ENCODE measurements at places on chromosomes 7 and 10.

DNA sequence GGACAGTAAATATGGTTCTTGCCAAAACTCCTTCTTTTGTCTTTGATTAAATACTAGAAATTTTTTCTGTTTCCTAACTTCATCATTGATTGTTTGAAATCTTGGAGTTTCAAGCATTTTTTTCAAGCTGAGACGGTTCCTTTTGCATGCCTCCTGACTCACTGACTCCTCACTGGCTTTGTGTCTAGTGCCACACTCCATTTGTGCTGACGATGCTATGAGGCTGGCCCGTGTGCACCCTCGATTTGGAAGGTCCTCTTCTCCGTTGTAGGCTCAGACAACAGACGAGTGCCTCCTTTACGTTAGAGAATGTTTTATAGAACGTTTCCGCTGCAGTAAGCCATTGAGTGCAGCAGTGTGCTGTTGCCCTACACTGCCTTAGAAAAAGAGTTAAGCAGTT is 10.8 kb upstream of the CSGALNACT2 start:
- DNase-seq = no peak

DNA sequence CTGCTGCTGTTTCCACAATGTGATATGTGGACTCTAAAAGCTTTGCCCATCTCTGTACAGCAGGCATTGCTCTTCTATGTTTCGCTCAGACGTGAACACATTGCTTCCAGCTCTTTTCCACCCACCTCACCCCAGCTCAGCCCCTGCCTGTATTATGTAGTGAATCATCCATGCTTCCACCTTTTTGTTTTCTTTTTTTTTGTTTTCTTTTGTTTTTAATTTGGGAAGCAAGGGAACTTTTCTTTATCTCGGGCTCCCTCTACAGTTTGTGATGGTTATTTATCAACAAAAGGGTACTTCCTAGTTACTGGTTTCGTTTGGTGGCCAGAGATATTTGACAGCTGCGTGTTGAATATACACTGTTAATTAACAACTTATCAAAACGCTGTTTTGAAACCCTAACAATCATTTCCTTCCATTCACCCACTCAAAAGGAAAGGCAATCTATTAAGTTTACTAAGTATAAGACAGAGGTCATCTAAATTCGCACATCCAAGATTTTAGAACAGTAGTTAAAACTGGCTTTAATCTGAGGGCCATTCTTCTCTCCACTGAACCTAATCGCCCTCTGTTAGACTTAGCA is 127.9 kb upstream of the STK17A start:
- DNase-seq = peak; percentile 24

DNA sequence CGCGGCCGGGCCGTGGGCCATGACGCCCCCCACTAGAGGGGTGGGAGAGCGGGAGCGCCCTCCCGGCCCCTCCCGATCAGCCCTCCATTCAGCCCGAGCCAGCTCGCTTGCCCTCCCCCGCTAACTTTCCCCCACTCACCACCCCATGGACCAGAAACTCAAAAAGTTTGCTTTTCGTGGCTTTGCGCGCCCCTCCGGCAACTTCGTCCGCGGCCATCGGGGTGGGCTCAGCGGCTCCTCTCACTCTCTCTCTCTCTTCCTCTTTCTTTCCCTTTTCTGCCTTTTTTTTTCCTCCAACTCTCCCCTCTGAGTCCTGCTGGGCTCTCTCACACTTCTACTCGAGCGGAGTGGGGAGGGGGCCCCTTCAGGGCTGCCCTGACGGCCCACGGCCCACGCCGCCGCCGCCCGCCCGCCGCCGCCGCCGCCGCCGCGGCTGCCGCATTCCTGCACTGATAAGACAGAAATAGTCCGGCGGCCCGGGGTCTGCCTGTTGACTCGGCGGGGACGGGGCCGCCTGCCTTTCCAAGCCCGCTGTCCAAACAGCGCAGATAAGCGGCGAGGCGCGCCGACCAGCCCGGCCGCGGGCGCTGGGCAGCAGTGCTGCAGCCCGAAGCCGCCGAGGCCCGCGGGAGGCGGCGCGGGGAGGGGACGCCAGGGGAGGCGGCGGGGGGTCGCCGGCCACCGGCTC is at the start of gene SMARCD3:
TSS of gene SMARCD3 (minus strand) at position 349 of the 688 bp plus-strand sequence. CDS start at position 217, 132 bp downstream.
- no peak for DNase-seq

DNA sequence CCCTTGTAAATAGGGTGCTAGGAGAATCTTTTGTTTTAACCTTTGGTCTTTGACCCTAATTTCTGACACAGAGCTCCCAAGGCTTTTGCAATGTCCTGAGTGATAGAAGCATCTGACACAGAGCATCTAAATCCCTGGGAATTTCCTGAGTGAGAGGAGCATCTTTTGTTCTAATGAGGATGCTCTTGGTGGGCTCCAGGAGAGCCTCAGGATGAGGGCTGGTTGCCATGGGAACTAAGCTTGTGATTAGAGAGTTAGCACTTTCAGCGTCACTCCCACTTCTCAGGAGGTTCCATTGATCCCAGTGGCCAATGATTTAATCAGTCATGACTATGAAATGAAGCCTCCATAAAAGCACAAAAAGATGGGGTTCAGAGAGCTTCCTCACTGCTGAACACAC is 264.8 kb downstream of the KIF20B start:
- DNase-seq = no peak

DNA sequence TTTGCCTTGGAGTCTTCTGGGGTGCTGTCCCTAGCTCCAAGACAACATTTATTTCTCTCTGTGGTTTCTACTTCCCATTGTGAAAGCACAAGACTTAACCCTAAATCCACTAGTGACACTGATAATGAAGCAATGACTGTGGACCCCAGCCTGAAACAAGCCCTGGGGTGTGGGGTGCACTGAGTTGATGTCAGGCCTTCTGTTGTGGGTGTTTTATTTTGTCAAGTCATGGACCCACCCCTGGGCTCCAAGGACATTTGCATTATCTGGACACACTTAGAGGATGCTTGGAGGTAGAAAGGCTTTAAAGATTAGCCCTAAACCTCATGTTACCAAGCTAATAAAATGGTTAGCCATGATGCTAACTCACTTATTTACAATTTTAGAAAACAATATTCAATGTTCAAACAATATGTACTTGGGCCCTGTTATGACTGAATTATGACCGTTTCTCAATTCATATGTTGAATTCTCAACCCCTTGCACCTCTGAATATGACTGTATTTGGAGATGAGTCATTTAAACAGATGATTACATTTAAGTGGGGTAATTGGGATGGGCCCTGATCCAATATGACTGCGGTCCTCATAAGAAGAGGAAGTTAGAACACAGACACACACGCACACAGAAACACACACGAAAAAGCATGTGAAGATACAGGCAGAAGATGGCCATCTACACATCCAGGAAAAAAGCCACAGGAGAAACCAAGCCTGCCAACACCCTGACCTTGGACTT is 137.2 kb upstream of the IGFBP3 start:
- peak; percentile 75 for DNase-seq

DNA sequence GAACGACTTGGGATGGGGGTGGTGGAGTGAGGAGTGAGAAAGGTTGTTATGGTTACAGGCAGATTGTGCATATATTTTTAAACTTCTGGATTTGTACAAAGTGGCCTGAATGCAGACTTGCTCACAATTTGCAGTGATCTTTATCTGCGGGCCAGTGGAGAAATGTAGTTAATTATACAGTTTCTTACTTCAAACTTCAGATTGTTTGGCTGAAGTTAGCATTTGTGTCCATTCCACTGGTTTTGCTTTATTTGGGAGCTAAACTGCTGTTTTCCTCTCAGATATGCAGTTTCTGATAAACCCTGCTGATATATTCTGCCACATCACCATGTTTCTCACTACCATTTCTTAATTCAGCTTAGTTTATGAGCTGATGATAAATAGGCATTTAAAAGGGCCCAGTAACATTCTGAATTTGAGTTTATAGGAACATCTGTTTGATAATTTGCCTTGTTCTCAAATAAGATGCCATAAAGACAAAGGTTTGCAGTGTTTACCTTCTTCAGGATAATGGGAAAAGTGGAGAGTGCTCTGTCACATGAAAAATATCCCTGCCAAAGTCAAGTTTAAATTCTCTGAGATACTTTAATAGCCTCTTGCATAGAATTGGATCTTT is 170.1 kb downstream of the ST7 start:
- no peak for DNase-seq

DNA sequence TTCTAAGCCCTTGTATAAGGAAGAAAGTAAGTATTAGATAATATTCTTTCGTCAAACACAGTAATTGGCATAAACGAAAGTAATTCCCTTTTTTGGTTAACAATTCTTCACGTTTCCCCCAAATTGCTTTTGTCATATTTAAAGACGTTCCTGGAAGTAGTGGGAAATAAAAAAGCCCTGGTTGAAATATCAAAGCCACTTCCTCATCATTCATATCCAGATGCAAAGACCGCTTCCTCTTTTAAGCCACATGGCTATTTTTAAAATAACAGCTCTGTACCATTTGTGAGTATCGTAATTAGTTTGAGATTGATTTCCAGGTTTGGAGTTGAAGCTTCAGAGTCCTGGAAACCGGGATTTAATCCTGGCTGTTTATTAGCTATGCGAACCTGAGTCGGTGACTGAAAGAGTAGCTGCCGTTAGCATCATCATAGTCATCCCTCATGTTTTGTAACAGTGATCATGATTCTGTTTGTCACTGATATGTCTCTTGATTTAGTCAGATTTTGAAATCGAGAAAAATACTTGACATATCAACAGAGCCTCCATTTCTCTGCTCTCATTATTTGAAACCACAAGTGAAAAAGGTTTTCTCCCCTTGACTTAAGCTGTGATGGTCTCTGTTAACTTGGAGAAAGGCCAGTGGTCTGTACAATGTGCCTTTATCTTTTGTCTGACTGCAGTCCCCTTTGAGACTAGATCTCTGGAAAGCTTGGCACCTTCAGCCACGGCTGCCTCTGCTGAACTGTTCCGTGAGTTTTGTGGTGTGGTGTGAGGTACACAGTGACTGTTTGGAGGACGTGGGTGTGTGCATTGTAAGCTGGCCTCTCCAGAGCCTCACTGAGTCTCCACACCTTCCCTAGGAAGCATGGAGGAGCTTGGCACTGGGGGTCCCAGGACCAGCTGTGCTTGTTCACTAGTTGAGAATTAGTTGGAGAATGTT is 18.1 kb downstream of the OPTN start:
- no peak for DNase-seq

- DNase-seq = no peak
Observed at GRCh38 chr7:86574006-86574405, 69.7 kb upstream of the GRM3 start.

DNA sequence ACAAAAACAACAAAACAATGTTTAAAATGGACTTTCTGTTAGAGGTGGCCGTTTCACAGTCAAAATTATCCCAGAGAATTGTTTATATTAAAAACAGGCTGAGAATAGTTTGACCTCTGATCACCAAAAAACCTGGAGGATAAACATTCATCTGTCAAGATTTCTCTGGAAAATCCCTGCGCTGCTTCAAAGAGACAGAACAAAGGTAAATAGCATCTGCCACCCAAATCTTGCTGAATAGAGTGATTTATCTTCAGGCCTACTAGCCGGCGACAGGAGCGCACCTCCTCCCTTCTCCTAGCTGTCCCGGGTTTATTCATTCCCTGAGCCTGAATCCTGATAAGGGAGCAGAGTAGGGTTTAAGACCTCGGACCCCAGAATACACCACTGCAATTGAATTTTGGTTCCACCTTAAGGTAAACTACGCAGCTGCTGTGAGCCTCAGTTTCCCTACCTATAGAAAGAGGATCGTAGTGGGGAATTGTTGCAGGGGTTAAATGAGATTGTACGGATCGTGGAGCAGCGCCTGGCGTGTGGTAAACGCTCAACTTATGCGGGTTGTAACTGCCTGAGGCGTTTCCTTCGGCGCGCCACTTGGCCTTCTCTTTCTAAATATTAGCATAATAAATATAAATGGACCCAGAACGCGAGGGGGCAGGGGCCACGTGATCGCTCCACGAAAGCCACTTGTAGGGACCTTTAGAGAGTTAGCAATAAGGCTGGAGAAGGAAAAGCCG is 498 bp upstream of the ST7 start:
- no peak for DNase-seq

DNA sequence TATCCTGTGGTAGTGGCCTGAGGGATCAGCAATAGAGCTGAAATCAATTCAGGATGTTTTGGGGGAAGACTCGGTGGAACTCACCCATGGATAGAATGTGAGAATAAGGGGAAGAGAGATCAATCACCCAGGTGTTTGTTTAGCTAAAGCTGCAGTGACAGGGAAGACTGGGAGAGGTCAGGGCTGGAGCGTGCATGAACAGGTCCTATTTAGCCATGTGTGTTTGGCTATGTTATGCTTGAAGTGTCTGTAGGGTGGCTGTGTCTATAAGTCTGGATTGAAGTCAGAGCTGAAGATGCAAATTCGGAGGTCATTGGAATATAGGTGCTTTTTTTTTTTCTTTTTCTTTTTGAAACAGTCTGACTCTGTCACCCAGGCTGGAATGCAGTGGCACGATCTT is 4.6 kb downstream of the ATP6V1F start:
- DNase-seq = no peak

Data from HS-5 (cell line).